ENCODE measurements at places on chromosomes 3 and 15.

GRCh38 chr3:129577366-129577765 lies 29.1 kb downstream of the PLXND1 start:
- peak; percentile 65 for DNase-seq

- DNase-seq: no peak
These were observed 1096.2 kb upstream of the EPHA6 start for GRCh38 chr3:95718168-95718567.

- no peak for DNase-seq
These were observed 139.8 kb downstream of the ATG7 start for GRCh38 chr3:11411956-11412355.

GRCh38 chr3:132513057-132513456 lies 84.0 kb upstream of the ACKR4 start:
- DNase-seq: no peak

DNA sequence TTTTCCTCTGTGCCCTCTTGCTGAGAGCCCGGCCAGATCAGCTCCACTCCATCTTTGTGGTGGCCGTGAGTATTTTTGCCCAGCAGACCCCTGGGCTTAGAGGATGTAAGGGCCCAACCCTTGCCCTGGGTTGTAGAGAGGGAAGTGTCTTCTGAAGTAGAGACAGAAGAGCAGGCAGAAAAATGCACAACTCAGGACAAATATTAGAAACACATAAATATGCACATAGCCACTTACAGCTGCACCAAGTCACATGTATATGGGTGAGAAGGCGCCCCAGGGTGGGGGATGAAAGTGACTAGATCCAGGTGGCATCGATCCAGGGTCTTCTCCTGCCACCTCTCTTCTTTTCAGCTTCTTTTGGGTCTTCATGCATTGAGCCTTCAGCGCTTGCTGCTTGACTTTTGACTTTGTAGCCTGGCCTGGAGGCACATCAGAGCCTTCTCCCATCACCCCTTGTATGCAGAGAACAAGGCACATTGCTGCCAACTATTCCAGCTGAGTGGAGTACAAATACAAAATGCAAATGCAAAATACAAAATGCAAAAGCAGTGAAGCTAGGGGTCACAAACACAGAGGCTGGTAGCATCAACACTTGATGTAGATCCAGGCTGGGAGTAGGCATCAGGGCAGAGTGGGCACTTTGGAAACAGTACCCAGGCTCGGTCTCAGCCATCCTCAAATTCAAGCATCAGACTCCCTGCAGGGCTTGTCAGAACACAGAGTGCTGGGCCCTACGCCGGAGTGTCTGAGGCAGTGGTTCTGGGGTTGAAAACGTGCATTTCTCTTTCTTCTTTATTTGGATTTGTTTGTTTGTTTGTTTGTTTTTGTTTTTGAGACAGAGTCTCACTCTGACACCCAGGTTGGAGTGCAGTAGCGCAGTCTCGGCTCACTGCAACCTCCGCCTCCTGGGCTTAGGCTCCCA lies 133.0 kb downstream of the ASB7 start:
- DNase-seq: no peak

DNA sequence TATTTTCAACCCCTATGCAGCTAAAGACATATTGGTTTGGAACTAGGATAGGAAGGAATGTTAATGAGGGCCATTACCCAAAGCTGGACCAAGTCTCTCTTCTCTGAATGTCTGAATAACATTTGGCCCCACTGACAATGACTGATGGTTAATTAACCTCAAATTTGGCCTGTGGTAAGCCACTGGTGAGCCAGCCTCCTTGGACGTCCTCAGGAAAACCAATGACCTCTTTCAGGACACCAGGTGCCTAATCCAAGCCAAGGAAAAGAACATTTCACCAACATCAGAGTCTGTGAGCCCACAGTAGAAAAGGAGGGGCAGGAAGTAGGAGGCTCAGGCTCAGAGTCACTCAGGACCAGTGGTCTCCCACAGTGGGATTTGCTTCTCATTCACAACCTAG lies 56.4 kb upstream of the ETV5 start:
- no peak for DNase-seq

- no peak for DNase-seq
These were observed 1.9 kb upstream of the PLCD1 start for GRCh38 chr3:38031022-38031994.

- no peak for DNase-seq
These were observed 40.8 kb downstream of the NDUFB4 start for GRCh38 chr3:120636795-120637401.

GRCh38 chr3:166111562-166111961 lies 274.3 kb upstream of the BCHE start:
- DNase-seq: no peak

- no peak for DNase-seq
These were observed 18.2 kb upstream of the PSTPIP1 start for GRCh38 chr15:76976572-76977270.

- DNase-seq: no peak
These were observed 38.9 kb downstream of the C3orf85 start for GRCh38 chr3:109175411-109175810.

GRCh38 chr15:85745525-85746150 lies 49.1 kb downstream of the KLHL25 start:
- peak; percentile 9 for DNase-seq

GRCh38 chr3:101252945-101253344 lies 67.4 kb downstream of the IMPG2 start:
- DNase-seq: no peak

- DNase-seq: no peak
These were observed 68.8 kb upstream of the MEX3B start for GRCh38 chr15:82114660-82115059.

GRCh38 chr3:132228923-132229322 lies 88.3 kb upstream of the ACP3 start:
- DNase-seq: no peak

GRCh38 chr3:2262204-2262603 lies 163.5 kb downstream of the CNTN4 start:
- DNase-seq: no peak

- no peak for DNase-seq
These were observed 921 bp downstream of the LMLN start for GRCh38 chr3:197960694-197961581.

GRCh38 chr3:120147072-120147871 lies 53.0 kb upstream of the GSK3B start:
- DNase-seq: peak; percentile 57

DNA sequence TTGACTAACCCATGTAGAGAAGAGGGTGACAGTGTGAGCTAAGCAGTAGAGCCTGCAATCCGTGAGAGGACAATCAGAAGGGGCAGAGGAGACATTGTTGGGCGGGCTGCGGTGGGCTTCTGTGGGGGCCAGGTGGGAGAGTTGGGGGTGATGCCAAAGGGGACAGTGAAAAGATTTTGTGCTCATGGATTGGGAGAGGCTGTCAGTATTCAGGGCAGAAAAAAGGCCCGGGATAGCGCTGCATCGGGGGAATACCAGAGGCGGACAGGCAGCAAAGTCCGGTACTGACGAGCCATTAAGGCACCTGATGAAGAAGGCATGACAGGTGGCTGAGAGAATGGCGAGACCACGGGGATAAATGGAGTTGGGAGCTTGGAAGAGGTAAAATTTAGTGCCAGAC lies 1.3 kb upstream of the PXYLP1 start:
- no peak for DNase-seq

DNA sequence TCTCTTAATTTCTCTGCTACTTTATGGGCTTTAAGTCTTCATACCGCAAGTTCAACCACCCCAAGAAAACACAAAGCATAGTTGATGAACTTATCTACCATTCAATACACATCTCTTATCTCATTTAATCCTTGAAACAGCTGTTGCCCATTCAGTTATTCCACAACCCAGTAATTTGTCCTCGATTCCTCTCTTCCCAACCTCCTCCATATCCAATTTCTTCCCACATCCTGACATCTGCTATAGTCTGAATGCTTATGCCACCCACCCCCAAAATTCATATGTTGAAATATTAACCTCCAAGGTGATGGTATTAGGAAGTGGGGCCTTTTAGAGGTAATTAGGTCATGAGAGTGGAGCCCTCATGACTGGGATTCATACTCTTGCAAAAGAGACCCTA lies 345.4 kb downstream of the ERC2 start:
- no peak for DNase-seq

GRCh38 chr3:27629366-27629765 lies 92.8 kb downstream of the EOMES start:
- DNase-seq: no peak

- no peak for DNase-seq
These were observed 28.6 kb downstream of the BHLHE40 start for GRCh38 chr3:5007873-5008272.

DNA sequence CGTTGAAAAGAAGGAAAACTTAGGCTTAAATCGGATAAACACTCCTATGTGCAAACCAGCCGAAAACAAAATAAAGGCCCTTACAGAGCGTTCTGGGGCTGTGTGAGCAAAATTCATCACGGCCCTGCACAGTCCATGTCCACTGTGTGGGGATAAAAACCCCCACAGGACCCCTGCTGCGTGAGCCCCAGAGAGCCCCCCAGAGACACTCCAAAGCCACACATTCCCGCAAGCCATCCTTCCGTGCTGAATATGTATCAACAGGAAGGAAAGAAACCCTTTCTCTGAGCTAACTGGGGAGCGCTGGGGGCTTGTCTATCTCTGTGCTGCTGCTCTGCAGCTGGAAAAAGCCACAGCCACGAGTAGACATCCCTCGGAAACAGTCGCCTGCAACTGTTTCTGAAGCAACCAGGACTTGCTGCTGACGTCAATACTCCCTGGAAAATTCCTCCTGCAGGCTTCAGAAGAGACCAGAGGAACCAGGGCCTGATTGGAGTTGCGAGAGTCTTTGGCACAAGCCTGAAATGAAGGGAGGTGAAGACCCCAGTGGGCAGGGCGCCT lies 72.7 kb downstream of the NUP210 start:
- no peak for DNase-seq

DNA sequence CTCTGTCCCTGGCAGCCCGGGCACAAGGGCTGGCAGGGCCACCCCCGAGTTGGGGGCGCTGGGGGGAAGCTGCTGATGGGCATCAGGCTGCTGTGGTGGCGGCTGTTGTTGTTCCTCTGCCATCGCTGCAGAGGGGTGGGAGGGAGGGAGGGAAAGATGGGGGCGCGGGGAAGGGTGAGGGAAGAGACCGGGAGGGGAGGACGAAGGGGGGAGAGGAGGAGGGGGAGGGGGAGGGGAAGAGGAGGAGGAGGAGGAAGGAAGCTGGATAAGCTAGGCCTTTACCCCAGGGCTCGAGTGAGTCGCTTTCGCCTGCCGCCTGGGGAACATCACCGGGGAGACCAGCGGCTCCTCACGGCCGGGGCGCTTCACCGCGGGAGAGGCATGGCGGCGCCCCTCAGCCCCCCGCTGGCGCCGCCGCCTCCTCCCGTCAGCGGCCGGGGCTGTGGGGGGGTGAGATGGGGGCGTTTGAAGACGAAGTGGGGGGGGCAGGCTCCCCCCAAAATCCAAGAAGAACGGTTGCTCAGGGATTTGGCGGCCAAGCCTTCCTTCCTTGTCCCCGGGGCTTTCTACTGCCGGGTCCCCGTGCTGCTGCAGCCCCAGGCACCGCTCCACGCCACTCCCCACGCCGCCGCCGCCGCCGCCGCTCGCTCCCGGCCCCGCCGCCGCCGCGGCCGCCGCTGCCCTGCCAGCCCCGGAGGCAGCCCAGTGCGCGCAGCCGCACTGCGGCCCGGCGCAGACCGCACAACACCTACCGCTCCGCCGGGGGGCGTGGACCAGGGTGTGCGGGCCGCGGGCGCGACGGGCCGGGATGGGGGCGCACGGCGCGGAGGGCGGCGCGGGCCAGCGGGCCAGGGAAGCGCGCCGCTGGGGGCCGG lies at the start of gene RFX7:
TSS of gene RFX7 (minus strand) at position 717 of the 875 bp plus-strand sequence. CDS start at position 123, 594 bp downstream.
- peak; percentile 94 for DNase-seq

DNA sequence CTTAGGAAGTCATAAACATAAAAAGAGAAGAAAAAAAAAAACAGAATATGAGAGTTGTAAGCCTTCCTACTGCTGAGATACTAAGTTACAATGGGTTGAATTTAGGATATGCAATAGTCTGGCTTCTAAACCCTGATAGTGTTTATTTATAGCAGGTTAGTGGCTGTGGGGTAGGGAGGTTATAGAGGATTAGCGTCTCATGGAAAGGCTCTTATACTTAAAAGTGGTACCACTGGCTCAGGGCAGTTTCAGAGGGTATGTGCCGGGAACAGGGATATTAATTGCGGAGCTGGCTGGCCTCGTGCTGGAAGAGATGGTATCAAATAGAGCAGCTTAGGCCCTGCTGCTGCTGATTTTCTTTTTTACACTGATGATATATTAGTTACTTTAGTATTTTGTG lies 60.8 kb downstream of the PFN2 start:
- peak; percentile 48 for DNase-seq

GRCh38 chr3:41888368-41889076 lies 73.4 kb downstream of the ULK4 start:
- no peak for DNase-seq

- no peak for DNase-seq
These were observed 1.4 kb downstream of the ARL14 start for GRCh38 chr3:160678292-160678842.

- DNase-seq: no peak
These were observed 106.5 kb upstream of the CRBN start for GRCh38 chr3:3286014-3286413.

GRCh38 chr3:134034005-134034785 lies 4.5 kb upstream of the SLCO2A1 start:
- peak; percentile 4 for DNase-seq

DNA sequence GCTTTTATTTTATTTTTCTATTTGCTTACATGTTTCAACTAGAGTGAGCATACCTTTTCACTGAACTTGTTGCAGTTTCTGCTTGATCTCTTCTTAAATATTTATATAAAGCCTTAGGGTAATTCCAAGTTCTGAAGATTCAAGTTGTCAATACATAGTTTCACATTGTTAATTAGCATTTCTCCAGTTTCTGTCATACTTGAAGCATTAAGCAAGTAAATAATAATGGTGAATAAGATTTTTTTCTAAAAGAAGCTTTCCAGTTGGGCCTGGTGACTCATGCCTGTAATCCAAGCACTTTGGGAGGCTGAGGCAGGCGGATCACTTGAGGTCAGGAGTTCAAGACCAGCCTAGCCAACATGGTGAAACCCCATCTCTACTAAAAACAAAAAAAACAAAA lies 53.9 kb downstream of the CALML4 start:
- no peak for DNase-seq

DNA sequence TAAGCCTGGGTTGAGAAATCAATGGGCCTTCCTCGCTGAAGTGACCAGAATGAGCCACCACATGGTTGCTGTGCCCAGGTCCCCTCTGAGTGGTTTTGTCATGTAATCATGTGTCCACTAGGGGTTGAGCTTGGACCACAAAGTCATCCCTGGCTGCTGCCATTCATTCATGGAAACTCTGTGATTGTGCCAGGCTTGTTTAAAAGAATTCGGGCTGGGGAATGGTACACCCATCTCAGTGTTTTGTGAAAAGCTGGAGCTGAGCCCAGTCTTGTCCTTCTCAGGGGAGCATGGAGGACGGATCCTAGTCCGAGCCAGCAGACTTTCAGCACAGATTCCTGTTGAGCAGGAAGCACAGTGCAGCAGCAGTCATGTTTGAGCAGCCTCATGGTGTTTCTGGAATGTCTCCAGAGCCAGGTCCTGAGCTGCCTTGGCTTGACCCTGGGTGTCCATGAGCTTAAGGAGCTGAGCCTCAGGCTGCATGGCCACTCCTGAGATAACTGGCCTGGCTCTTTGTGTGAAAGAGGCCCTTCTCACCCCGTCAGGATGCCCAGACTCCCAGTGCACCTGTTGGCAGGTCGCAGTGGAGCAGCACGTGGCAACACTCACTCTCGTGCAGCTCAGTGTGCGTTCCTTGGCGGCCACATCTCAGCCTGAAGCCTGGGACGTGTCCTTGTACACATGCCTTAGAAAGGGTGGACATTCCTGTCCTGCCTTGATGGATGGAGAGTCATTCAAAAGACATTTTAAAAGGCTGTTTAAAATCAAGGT lies 260.3 kb upstream of the TPM1 start:
- DNase-seq: peak; percentile 65

All from D341Med (cell line).